ENCODE measurements at places on chromosomes 4 and X.

DNA sequence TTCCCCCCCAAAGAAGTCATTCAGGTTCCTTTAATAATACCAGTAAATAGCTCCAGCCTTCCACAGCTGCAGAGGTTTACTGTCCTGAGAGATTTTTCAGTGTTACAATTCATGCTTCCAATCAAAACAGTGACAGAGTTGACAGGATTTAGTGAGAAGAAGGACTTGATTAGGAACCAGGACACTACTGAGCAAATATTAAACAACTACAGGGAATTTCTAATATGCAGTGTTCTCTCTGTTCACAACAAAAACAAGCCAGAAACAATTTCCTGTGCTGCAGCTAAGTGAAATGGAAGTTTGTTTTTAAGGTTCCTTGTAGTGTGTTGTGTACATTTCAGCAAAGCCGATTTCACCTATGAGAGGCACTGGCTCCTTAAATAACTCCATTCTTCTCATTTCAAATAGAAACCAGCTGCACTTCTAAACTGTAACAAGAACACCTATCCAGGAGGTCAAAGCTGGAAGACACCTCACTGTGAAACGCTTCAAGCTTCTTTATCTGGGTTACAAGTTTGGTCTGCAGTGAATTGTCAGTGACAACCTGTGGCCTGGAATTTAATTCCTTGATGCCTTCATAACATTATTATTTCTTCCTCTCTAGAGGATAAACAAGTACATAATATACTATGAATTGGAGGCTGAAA, 149.3 kb downstream of the RASL11B start:
- DNase-seq, result no peak

DNA sequence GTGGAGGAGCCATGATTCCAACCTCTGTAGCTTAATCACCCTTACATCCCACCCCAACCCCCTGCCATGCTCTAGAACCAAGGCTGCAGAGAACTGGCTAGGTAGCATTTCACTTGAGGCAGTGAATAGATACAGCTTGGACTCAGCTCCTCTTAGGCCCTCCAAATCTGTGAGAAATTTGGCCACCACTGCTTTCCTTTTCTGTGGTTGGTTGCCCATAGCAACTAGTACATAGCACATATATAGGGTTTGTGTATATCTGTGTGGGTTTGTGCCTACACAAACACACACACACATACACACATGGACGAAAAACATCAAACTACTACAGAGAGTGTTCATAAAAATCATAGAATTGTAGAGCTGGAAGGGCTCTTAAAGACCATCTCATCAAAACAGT, 52.0 kb upstream of the CCDC160 start:
- no peak for DNase-seq

GRCh38 chrX:154308108-154308946, 12.7 kb downstream of the TKTL1 start:
- DNase-seq, result peak; percentile 79

GRCh38 chrX:125604448-125604847, 284.8 kb downstream of the TEX13C start:
- no peak for DNase-seq

GRCh38 chr4:138774940-138775339, 240.6 kb upstream of the NOCT start:
- no peak for DNase-seq

- no peak for DNase-seq
Measured at GRCh38 chr4:8709050-8709728, 116.6 kb downstream of the CPZ start.

- no peak for DNase-seq
Measured at GRCh38 chrX:56978172-56978571, 17.2 kb downstream of the SPIN3 start.

- no peak for DNase-seq
Measured at GRCh38 chrX:113473418-113473817, 632.8 kb upstream of the AMOT start.

DNA sequence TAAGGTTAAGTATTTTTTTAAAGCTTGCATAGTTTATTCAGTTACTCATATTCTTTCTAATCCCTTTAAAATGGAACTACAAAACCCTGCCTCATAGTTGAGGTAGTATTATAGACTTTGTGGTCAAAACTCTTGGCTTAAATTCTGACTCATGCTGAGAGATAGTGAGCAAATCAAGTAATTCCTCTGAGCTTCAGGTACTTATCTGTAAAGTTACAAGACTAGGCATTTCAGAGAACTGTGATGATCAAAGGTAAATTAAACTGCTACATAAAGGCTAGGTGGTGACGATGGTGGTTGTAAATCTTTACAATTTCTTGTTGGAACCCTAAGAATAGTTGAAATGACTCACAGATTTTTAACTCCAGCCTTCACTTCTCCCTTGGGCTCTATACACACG, 3.2 kb upstream of the CLOCK start:
- DNase-seq, result no peak

DNA sequence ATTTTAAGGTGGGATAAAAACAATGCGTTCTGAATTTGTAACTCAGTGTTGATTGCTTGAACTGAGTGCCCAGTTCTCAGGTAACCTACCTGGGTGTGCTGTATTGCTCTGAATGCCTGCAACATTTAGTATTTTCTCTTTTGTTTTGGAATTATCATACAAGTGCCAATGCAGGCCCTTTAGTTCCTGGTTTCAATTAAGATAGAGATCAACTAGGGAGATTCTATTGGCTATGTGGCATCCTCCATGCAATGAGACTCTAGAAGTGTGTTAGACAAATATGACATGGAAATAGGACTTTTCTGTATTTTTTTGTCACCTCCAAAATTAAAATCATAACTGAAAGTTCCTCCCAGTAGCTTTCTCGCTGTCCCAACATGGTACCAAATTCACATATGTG, 438.7 kb upstream of the IGFBP7 start:
- DNase-seq, result no peak

DNA sequence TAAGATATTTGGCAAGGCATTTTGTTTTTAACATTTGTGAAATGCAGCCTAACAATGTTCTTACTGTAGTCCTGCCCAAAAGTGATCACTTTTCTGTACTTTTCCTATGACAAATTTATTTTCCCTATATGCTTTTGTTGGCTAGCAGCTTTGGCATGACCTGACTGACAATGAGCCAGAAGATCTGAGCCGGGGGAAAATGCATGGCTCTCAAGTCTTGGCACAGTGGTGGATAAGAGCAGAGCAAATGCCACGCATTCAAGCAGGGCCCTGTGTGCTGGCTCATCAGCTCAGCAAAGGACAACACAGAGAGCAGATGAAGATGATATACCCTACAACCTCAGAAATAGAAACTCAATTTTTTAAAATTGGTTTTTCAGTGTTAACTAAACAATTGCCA, 187.3 kb downstream of the ANAPC10 start:
- DNase-seq, result no peak

GRCh38 chr4:120043828-120044227, 22.8 kb downstream of the MAD2L1 start:
- DNase-seq, result no peak

- no peak for DNase-seq
Measured at GRCh38 chr4:6368096-6368495, 98.4 kb downstream of the WFS1 start.

GRCh38 chr4:25367004-25367621, 9.9 kb upstream of the ANAPC4 start:
- DNase-seq, result no peak

GRCh38 chrX:70452143-70452733, 7.6 kb downstream of the DLG3 start:
- DNase-seq, result no peak

GRCh38 chr4:85200106-85200505, 233.6 kb upstream of the WDFY3 start:
- no peak for DNase-seq

GRCh38 chr4:139559687-139560086, 3.7 kb upstream of the SETD7 start:
- no peak for DNase-seq

DNA sequence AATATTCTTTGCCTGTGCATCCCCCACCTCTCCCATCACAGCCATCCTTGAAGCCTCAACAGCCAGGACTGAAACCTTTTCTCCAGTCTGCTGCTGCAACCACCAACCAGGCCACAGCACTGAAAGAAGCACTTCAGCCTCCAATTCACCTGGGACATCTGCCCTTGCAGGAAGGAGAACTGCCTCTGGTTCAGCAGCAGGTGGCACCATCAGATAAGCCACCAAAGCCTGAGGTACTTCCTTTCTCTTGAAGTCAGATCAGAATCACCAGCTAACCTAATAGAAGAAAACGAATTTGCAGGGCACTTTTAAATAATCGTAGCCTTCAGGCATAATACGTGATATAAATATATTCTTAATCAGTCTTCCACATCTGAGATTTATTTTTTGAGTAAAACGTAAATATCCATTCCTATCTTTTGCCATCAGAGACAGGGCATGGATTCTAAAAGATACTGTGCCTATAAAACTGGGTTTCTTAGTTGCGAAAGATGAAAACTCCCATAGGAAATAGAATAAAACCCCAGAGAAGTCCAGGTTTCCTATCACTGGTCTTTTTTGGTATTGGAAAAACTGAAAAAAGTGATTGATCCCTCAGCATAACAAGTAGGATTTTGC, 9.5 kb downstream of the AMBN start:
- DNase-seq, result peak; percentile 11

DNA sequence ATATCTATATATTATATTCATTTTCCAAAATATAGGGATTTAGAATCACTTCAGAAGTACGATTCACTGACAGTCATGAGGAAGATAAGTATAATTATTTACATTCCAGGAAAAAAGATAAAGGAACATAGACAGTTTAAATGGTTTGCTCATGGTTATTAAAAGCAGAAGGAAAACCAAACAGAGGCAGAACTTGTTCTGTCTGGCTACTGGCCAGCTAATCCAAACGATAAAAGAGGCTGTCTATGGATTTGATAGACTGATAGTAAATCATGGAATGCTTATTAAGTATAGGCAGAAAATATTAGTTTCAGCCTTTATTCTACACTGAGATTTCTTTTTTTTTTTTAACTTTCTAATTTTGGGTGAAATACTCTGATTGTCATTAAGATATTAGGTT, 50.2 kb downstream of the RPGR start:
- no peak for DNase-seq

- DNase-seq, result no peak
Measured at GRCh38 chr4:184320631-184321030, 103.0 kb upstream of the ENPP6 start.

DNA sequence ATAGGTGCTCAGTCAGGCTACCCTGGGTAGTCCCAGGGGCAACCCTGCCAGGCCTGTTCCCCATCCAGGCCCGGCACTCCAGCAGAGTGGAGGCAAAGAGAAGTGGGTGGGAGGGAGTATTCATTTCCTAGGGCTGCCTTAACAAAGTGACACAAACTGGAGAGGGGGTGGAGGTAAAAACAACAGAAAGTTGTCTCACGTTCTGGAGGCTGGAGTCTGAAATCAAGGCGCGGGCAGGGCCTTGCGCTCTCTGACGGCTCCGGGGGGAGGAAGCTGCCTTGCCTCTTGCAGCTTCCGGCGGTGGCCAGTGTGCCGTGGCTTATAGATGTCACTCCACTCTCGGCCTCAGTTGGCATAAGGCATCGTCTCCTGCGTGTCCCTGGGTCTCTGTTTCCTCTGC, 90.8 kb downstream of the DCTD start:
- DNase-seq, result no peak

GRCh38 chr4:150818661-150819060, 196.4 kb downstream of the LRBA start:
- no peak for DNase-seq
